Liver (tissue), 10 donors: ENCODE measurements at places on chromosomes 2 and 18.

GRCh38 chr2:65129286-65129825 lies 550 bp downstream of the RAB1A start:
- peak; percentile 74 for DNase-seq

GRCh38 chr2:152718909-152719645 lies 657 bp downstream of the ARL6IP6 start:
- DNase-seq = no peak

- DNase-seq = no peak
Measured at GRCh38 chr18:8793445-8794155, 88.2 kb downstream of the MTCL1 start.

GRCh38 chr18:1578505-1578904 lies 673.8 kb downstream of the ADCYAP1 start:
- no peak for DNase-seq

DNA sequence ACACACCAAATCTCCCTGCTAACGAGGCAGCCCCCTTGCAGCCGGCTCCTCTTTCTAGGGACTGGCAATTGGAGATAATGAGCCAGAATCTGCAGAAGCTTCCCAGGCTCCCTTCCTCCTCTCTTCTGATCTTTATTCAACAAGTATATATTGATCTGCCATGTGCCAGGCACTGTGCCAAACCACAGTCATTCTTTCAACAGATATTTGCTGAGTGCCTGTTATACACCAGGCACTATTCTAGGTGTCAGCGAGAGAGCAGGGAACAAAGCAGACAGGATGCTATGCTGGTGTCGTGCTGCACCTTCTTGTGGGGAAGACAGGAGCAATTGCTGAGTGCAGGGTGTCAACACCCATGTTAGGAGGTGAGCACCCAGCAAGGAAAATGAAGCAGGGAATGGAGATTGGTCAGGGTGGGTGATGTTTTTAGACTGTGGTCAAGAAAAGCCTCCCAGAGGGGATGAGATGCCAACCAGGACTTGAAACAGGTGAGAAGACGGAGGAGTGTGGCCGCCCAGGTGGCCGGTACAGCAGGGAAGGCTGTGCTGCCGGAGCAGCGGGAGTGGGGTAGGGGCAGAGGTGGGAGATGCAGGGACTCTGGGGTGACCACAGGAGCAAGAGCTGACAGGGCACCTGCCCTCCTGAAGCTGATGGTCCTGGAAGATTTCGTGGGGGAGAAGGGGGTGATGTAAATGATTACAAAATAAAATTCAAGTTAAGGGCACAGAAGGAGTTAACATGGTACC lies 307.6 kb upstream of the RAB12 start:
- DNase-seq = no peak

GRCh38 chr2:29557268-29557667 lies 364.1 kb downstream of the ALK start:
- no peak for DNase-seq

DNA sequence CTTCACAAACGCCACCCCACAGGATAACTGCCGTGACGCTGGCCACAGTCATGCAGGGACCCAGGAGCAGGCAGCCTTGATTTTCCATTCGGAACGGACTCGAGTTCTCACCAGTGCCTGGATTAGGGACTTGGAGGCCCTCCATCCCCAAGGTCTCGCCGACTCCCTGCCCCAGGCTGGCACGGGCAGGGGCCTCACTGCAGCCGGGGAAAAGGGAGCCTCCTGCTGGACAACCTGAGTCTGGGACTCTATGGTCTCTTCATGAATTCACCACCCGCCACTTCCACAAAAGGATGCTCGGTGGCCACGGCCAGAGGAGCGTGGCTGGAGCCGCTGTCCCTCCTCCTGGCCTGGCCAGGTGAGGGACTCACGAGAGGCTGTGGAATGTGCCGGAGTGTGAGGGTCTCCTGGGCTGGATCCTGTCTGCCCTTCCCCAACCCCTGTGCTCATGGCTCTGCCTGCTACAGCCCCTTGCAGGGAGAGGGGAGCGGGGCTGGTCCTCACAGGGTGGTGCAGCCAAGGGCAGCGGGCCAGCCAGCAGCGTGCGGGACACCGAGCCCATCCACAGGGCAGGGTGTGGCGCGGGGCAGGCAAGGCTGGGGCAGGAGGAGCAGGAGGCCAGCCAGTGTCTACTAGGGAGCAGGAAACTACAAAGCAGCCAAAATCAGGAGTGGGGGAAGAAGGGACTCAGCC lies 42.3 kb downstream of the AQP12A start:
- DNase-seq = no peak

DNA sequence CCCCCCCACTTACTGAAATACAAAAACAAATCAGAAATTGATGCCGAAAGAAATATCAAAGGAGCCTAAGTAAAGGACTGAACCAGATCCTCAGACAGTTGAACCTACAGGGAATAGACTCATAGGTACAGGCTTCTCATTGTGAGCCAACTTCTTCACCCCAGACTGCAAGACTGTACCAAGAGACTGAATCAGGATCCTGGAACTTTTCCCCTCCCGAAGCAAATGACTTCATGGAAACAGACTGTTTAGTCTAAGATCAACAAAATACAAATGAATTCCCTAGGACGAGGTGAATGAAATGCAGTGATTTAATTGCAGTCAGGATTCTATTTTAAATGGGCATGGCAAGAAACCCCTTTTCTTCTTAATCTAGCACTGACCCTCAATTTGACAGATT lies 53.6 kb upstream of the RNF152 start:
- no peak for DNase-seq
